CMK (cell line): ENCODE measurements at places on chromosomes 5 and 9.

GRCh38 chr9:115413766-115414382 lies 295.9 kb upstream of the TNC start:
- DNase-seq = no peak

- DNase-seq = no peak
Observed at GRCh38 chr5:12245429-12245828, 341.2 kb upstream of the CTNND2 start.

DNA sequence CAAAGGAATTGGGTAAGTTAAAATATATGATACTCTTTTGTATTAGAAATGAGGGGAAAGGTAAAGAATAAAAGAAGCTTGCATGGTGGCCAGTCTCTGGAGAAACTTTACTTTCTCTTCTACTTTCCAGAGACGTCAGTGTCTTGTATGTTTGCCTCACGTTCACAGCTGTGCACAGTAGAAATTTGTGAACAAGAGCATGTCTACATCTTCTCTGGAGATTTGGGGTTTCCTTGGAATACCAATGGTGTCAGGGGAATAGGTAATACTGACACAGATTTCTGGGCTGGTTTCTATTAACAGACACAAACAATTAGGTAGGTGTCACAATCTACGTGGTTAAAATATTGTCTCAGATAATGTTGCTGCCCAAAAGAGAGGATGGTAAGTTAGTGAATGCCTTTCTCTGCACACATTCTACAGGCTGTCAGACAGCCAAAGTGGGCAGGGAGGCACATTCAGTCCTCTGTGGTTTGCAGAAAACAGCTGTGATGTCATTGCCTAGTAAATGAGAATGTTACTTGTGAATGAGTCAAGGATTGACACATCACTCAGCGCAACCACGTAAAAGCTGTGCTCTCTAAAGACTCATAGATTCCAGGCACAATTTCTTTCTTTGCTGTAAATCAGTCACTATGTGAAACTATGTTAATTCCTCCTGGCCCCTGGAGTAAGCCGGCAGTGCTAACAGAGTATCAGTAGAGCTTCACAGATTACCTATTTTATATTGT lies 397.1 kb downstream of the MAN2A1 start:
- DNase-seq = no peak

GRCh38 chr5:126864042-126864688 lies 87.2 kb downstream of the LMNB1 start:
- no peak for DNase-seq

DNA sequence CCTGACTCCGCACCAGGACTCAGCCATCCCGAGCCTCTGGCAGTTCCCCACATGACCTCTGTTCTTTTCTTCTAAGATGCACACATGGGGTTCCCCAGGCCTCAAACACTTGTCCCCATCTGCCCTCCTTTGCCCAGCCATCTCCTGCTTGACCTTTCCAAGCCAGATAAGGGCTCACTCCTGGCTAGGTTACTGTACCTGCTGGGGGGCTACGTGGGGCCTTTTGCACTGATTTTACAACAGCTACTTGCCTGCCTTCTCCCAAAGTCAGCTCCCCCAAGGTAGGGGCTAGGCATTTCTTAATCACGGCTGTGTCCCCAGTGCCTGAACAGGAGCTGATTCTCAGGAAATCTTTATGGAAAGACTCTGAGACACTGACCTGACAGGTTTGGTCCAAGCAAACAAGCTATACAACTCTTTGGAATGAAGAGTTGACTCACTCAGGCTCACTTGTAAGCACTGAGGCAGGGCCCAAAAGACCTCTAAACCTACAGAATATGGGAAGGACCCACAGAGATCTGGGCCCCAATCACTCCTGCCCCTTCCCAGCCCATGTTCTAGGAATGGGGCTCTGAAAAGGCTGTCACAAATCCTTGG lies 2.5 kb downstream of the MACROH2A1 start:
- DNase-seq = no peak

DNA sequence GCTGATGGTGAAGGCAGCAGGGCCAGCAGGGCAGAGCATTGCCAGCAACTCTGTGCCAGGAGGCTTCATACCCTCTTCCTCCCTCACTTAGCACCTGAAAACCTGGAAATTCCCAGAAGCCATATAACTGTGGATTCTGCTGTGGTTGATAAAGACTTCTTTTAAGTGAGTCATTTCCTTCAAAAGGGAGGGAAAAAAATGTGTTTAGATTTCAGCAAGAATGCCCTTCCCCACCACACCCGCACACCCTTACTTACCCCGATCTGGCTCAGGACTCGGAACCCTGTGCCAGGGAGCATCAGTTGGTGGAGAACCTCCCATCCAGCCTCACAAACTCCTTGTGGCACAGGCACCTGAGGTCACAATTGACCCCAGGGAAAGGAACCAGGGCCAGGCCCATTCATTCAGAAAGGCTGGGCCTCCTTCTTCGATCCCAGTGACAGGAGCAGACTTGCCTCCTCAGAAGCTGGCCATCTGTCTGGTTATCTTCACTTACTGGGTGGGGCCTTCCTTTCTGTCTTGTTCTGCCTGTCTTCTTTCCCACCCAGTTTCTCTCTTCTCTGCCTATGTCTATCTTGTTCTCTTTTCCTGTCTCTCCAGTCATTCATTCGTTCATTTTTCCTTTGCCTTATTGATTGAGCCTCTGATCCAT lies 62.6 kb downstream of the PLAC8L1 start:
- DNase-seq = no peak

DNA sequence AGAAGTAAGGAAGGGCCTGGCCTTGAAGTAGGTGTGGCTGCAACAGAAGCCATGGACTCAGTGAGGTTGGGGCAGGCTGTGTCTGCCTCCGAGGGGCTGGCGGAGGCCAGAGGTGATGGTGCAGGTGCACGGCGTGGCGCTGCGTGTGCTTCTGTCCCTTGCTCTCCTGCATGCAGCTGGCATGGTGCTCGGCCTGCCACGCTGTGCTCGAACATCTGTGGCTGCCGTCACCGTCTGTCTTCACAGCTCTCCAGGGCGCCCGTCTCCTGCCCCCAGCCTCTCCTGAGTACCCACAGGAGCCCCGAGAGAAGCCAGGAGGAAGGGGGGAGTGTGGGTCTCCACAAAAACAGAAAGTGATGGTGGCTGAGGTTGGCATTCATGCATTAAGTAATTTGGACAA lies 193.7 kb downstream of the CACNA1B start:
- DNase-seq = no peak

DNA sequence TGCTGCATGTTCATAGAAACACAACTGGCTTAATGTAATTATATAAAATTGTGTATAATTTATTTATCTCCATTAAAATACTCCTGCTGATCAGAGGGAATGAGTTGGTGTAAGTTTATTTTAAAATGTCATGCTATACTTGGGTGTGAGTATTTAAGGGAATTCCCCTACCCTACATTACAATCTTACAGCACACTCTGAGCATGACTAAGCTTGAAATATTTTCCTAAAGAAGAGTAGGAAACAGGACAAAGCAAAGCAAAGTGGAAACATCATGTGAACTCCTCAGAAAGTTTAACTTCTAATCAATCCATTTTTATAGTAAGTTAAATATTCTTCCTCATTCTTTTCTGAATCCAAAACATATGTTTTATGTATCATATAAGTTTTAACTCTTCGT lies 1271.3 kb downstream of the EFNA5 start:
- no peak for DNase-seq

- DNase-seq = no peak
Observed at GRCh38 chr9:2027543-2028160, 12.5 kb downstream of the SMARCA2 start.

DNA sequence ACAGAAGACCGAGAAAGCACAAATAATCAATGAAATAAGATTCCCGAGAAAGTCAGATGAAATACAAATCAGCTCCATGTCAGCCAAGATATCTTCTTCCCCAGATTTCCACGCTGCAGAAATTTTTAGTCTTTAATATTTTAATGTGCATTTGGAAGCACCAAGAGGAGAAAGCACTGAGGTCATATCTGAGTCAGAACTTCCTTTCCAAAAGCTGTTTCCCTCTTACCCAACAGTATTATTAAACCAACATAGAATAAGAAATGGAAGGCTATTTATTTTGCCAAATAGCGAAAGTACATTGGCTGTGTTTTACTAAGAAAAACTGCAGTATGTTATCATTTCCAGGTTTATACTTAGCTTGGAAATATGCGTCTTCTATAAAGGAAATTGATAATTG lies 772.1 kb upstream of the CDH9 start:
- DNase-seq = no peak

DNA sequence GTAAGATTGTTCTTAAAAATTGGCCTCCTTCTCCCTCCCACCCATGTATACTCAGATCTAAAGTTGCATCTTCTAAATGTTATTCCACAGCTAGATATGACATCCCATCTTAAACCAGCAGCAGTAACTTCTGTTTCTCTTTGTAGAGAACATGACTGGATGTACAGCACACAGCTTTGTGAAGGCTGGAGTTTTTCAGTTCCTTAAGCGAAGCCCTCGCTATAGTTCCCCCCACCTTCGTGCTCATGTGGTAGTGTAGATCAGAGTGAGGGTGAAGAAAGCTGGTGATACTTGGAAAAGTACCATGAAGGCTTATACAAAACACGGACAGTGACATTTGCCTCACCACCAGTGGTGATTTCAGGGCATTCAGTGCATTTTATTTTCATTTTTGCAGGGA lies 137.5 kb downstream of the MAT2B start:
- no peak for DNase-seq

DNA sequence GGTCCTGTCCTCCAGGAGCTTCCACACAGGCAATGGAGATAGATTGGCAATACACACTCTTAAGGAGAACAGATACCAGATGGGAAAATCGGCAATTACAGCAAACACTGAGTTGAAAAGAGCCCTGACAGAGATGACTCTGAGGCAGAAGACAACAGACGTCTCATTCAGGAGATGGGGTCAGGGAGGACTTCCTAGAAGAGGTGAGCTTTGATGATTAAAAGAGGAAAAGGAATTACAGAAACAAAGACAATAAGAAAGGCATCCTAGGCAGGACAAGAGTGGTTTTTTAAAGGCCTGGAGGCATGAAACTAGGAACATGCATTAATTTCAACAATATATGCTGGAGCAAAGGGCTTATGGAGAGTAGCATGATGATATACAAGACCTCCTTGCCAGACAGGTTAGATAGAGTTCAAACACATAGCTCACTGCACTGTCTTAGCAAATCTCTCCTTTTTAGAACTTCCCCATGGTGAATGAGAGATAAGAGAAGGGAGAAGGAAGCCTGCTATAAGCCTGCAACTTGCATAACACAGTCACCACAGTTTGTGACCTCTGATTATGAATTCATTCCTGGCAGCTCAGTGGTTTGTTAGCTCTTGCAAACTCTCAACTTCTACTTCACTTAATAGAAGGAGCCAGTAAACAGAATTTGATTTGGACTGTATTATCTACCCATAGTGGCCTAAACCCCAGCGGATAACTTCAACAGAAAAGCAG lies 48.5 kb downstream of the SIL1 start:
- DNase-seq = peak; percentile 36

DNA sequence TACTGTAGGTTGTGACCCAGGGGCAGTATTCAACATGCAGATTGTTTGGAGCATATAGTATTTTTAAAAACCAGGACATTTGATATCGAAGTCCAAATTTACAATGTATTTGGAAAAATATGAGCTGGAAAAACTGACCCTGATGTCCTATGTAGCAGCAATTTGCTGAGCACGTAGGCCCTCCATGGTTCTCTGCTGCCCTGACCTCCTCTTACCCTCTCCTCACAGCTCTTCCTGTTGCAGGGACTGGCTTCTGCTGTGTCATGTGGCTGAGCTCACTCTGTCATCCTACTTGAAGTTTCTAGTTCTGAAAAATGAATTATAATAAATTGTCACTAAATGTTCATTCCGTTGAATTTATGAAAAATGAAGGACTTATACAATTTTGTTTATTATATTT lies 4.1 kb upstream of the ASPN start:
- DNase-seq = no peak

DNA sequence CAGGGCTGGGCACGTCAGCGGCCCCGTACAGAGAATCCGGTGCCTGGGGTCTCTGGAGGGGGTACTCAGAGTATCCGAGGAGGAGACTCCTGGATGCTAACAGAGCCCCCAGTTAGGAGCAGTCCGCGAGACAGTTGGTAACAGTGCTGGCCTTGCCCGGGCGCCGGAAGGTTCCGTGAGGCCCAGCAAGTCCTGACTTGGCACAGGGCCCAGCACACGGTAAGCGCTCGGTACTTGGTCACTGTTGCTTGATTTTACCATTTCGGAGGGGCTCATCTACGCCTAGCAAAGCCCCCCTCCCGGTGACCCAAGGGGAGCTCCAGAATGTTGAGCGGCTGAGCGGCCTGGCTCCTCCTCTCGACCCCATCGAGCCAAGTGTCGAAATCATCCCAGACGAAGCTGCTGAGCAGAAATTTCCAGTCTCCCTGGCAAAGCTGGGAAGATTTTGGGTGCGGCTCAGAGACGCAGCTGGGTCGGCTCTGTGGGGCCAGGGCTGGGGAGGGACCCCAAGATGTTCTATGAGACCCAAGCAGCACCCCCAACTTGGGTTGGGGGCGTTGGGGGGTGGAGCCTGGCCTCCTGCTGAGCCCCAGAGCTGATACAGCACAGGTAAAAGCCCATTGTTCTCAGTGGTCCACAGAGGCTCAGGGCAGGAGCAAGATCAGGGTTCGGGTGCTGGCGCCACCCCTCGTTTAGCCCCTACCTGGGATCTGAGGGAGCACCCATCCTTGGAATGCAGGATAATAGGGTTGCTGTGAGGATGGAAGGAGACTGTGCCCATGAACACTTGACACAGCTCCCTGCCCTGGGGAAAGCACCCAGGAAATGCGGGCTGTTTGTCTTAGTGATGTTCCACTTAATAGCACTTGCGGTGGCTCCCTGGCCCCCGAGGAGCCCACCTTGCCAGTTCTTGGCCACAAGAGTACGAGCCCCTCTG lies 137.2 kb downstream of the C9orf50 start:
- no peak for DNase-seq

DNA sequence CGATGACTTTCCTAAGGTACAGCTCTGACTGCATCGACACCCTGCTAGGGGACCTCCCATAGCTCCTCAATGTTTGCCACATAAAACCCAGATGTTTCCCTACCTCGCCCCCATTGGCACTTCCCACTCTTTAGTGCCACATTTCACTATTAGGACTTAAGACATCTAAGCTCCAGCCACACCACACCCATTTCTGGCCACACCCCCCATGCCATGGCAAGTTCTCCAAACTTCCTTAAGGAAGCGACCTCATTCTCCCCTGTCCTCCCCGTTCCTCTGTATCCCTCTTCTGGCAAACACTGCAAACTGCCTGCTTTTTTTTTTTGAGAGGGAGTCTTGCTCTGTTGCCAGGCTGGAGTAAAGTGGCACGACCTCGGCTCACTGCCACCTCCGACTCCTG lies 62.9 kb downstream of the USP20 start:
- no peak for DNase-seq

GRCh38 chr5:97591781-97592180 lies 408.7 kb upstream of the RIOK2 start:
- DNase-seq = no peak

- DNase-seq = no peak
Observed at GRCh38 chr9:2109069-2109650, 94.0 kb downstream of the SMARCA2 start.
